ENCODE measurements at places on chromosomes 13 and 19.

DNA sequence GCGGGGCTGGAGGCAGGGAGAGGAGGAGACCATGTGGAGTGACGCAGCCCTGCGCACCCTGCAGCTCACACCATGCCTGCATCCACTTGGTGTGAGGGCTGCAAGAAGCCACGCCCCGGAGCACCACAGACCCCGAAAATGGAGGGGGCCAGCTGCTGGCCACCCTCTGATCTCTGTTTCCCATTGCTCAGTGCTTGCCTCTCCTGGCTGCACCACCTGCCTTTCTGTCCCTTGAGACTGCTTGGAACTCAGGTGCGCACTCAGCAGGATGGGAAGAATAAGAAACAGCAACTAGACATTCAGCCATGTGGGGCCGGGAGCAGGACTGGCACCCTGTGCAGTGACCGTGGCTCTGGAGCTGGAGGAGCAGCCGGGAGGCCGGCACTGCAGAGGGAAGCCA lies 64.0 kb downstream of the ANKRD10 start:
- DNase-seq: no peak

DNA sequence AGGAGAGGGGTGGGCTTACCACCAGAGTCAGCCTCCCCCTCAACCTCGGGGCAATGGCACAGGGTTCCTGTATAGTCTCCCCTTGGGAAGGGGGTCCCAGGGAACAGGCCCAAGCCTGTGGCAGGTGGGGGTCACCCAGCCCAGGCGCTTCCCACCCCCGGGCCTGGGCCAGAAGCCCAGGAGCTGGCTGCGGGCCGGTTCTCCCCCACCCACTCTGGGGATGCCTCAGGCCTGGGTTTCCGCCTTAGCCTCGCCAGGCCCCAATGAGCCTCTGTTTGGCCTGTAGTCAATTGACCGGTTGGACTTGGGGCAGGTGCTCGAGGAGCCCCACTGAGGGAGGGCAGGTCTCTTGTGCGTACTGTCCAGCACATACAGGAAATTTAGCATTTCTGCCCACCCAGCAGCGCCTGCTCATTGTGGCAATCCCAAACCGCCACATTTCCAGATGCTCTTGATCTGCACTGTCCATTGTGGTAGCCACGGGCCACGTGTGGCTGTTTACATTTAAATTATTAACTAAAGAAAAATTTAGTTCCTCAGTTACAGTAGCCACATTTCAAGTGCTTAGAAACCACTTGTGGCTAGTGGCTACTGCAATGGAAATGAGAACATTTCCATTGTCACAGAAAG lies 9.9 kb downstream of the LYL1 start:
- no peak for DNase-seq

- no peak for DNase-seq
These were observed 149.7 kb upstream of the SPACA7 start for GRCh38 chr13:112226320-112227002.

- no peak for DNase-seq
These were observed 55.4 kb upstream of the SCEL start for GRCh38 chr13:77480066-77480465.

- no peak for DNase-seq
These were observed 24.2 kb downstream of the CCDC169 start for GRCh38 chr13:36273431-36273830.

- DNase-seq: no peak
These were observed 54.7 kb downstream of the PTPRS start for GRCh38 chr19:5285955-5286354.
